ENCODE measurements at places on chromosomes 4 and X. TPM values are rescaled to one million over a fixed set of nuclear protein-coding genes. Genes with fewer than 3 reads are reported as not detected.

DNA sequence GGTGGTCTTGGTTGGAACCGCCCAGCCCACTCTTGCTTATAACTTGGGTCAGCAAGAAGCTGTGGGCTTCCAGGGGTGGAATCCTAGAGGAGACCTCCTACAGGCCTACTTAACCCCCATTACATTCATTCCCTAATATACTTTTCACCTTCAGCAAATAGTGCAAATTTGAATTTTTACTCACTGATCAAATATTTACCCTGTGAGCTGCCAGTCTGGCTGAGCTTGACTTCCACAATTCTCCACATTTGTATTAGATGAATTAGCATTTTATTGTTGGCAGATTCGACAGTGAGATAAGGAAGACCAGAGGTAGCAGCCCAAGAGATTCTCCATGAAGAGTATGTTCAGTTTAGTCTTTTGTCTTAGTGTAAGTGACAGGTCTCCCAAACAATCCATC lies 199.6 kb downstream of the BCOR start:
- no peak for DNase-seq

DNA sequence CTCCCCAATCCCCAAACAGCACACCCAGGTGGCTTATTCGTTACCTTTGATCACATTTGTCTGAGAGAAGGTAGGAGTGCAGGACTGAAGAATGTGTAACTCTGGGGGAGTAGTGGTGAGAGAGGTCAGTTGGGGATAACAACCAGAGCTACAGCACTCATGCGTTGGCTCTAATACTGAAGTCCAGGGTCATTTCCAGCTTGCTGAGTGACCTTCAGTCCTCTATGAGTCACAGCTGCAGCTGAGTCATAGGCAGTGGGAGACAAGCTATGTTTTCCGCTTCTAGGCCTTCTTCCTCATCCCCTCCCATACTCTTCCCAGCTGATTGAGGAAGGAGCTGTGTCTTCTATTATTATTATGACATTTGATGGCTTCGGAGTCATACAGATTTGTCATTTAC lies 31.6 kb upstream of the CT47C1 start:
- DNase-seq: no peak

GRCh38 chr4:20881658-20882057 lies 181.4 kb downstream of the PACRGL start:
- DNase-seq: no peak

GRCh38 chrX:121569609-121570008 lies 522.2 kb downstream of the GLUD2 start:
- no peak for DNase-seq

- DNase-seq: no peak
These were observed 76.7 kb downstream of the TAB3 start for GRCh38 chrX:30812326-30812725.

DNA sequence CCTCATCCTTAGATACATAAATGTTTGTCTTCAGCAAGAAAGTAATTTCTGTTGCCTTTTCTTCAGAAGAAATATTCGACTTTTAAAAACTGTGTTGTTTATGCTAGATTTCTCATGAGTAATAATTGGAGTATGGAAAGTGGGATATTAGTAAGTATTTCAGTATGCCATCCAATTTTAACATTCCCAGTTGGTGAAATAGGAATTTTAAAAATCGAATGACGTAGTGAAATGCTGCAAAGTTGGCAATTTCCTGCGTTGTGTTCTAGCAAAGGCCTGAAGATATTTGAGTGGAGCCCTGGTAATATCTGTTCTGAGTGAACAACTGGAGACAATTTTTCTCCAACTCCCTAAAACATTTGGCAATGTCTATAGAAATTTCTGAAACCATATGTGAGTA lies 190.1 kb downstream of the ZNF330 start:
- DNase-seq: no peak

DNA sequence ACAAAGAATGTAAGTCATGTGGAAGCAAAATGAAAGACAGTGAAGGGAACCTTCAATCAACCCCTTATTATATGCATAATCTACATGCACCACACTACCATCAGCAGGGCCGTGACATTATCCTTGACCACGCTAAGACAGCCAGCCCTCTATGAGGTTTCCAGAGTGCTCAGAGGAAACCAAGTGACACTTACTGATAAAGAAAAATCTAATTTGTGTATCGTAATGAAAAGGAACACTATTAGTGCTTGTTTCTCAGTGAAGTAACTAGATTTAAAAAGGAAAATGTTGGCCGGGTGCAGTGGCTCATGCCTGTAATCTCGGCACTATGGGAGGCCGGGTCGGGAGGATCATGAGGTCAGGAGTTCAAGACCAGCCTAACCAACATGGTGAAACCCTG lies 56.4 kb downstream of the ABCG2 start:
- DNase-seq: no peak

GRCh38 chr4:56475917-56476316 lies 8.5 kb downstream of the SRP72 start:
- no peak for DNase-seq

DNA sequence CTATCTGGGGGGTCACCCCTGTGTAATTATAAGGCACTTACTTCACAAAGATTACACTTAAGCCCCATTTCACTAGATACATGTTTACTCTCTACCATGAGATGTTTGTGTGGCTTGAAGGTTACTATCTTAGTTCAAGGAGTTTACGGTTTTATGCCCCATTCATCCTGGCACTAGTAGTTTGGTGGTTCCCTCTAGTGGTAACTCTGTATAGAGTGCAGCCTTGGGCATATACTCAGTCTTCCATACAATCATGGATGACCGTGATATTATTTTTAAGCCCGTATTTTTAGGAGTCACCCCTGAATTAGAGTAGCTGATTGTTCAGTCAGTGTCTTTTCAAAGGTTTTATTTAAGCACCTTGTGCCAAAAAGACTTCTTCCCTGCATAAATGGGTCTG lies 109.9 kb upstream of the FAM47C start:
- DNase-seq: no peak

GRCh38 chr4:86600007-86600653 lies 6.0 kb downstream of the PTPN13 start:
- DNase-seq: no peak

- DNase-seq: no peak
These were observed 156.8 kb upstream of the RASGEF1B start for GRCh38 chr4:81628489-81628888.

GRCh38 chrX:17812763-17813162 lies 48.3 kb downstream of the RAI2 start:
- no peak for DNase-seq

Gene FGG
- polyA plus RNA-seq: not detected

Gene PARM1
- polyA plus RNA-seq: not detected

Gene PLXNB3
- not detected for polyA plus RNA-seq

Gene CABS1
- polyA plus RNA-seq: not detected

Gene MAGEA9B
- not detected for polyA plus RNA-seq

Gene CHRDL1
- polyA plus RNA-seq: not detected
